ENCODE measurements at places on chromosomes 3 and 15.

DNA sequence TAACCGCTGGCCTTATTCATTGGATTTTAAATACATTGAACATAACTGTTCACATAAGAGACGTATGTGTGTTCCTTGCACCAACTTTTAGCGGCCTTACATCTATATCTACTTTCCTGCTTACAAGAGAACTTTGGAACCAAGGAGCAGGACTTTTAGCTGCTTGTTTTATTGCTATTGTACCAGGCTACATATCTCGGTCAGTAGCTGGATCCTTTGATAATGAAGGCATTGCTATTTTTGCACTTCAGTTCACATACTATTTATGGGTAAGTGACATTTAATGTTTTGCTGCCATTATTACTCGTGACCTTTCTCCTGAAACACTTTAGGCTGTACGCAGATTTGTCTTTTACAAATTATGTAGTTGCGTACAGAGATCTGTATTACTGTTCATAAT is 47.1 kb downstream of the STT3B start:
- no peak for DNase-seq

- DNase-seq: no peak
Observed at GRCh38 chr3:6542795-6543194, 318.1 kb upstream of the GRM7 start.

- DNase-seq: no peak
Observed at GRCh38 chr3:4313606-4314293, 10.6 kb downstream of the SETMAR start.

DNA sequence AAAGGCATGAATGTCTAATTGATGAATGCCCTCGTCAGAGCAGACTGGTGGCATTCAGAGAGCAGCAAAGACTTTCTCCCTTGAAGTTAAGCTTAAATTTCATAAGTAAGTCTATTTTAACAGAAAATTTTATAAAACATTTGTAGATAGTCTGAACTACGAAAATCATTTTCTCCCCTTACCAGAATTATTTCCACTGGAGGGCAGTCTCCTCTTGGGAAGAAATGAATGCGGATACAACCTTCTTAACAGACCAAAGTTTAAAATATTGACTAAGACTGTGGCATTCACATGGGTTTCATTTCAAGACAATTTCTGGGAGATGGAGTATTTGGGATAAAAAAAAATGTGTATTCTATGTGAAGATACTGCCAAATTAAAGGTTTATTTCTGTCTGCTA is 669.0 kb downstream of the FHIT start:
- DNase-seq: no peak

- DNase-seq: no peak
Observed at GRCh38 chr3:188916934-188917401, 254.8 kb upstream of the TPRG1 start.

- no peak for DNase-seq
Observed at GRCh38 chr15:77219841-77220240, 148.9 kb upstream of the TSPAN3 start.

DNA sequence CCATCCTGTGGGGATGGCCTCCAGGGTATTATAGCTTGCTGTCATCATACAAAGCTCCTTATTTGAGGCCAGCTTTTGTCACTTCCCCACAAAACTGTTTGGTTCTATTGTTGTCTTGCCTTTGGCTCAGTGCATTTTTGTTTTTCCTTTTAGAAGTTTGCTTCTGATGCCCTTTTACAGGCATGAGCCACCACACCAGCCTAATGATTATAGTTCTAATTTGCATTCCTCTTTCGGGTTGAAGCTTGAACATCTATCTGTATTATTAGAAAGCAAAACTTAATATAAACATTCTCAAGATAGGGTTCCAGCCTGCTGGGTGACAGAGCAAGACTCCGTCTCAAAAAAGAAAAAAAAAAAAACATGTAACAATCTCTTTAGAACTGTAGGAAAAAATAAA is 39.8 kb downstream of the SMARCC1 start:
- no peak for DNase-seq

DNA sequence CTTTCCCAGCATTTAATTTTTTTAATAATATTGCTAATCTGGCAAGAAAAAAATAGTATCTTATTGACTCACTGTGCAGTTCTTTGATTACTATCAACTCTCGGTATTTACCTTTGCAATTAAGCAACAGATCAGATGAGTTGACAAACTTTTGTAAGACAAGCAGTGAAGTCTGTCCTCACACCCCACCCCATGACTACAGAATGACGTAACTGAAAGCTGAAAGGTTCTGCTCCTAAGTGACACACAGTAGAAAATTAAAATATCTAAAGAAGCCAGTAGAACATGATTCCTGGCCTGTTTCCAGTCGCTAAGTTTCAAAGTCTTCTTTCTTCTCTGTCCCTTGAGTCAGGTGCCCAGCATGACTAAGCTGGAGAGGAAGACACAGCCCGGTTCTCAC is 135.5 kb downstream of the STT3B start:
- DNase-seq: no peak

DNA sequence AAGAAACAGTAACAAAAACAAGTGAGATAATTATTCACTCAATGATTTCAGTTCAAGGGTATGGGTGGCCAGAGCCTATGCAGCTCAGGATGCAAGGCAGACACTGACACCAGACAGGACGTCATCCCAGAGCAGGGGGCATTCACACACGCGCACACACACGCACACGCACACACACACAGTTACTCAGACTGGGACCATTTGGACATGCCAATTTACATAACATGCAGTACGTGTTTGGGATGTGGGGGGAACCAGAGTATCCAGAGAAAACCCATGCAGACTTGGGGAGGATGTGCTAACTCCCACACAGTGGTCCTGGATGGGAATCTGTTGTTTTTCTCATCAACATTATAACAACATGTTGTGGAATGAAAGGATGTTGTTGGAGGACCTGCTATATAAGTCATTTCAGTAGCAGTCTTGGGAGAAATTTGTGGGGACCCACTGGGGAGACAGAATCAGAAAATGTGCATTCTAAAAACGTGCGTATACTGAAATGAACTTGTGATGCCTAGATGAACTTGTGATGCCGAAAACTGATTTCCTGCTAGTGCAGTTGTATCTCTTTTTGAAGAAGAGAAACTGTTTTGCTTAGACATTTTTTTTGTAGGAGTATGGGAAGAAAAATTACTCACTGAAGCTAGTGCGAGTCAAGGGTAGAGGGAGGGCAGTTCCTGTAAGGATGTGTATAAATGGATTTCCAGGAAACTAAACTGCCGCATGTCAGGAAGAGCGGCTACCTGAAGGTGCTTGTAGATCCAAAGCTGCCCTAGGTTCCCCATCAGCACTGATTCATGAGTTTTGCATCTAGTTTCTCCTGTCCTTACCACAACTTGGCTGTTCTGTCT is 25.2 kb downstream of the CD200 start:
- peak; percentile 42 for DNase-seq

GRCh38 chr3:78660957-78661356 is 1106.8 kb downstream of the ROBO1 start:
- DNase-seq: no peak

DNA sequence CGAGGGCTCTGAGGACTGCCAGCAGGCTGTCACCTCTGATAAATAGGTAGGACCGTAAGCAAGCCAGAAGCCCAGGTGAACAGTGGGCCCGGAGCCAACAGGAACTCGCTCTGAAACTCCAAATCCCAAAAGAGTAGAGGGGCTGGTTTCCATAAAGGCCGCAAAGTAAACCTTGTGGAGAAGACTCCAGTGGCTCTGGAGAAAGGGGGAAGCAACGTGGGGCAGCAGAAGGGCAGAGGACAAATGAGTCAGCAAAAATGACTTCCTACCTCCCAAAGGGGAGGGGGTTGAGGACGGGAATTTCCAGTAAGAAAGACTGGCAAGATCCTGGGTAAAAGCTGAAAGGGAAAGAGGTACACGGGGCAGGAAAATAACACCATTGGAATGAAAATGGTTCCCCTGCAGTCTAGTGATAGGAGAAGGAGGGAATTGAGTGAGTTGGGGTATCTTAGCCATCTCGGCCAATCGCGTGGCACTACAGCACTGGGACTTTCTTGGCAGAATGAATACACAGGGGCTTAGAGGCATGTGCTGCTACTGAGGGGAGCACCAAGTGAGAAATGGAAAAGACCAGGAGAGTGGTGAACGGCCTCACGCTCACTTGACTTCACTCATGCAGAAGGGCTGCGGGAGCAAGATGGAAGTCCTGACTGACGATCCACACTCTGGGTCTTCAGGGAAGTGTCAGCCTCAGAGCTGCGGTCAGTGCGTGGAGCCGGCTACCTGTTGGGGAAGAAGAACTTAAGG is 33.2 kb downstream of the BMF start:
- DNase-seq: no peak

GRCh38 chr3:32897981-32898623 is 53.3 kb upstream of the CCR4 start:
- DNase-seq: no peak

DNA sequence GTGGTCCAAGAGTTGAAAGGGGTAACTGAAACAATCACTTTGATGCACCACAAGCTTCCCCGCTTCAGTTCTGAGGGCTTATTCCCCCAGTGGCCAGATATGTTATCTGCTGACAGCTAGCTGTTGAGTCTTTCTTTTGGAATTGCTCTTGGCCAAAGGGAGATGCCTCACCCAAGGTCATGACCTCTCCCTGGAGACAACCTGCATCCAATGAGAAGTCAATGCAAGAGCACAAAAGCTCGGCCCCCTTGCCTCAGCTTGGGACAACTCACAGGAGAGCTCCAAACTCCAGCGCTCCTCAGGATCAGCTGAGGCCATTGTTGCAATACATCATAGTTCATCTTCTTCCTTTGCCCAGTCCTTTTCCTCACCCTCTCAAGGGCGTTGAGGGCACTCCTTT is 31.0 kb upstream of the THBS1 start:
- DNase-seq: no peak

Measured in T-cell (primary cell).